ENCODE measurements at places on chromosomes 12 and 14. TPM values are rescaled to one million over a fixed set of nuclear protein-coding genes. Genes with fewer than 3 reads are reported as not detected.

GRCh38 chr12:42789808-42790760 is 200.5 kb upstream of the PRICKLE1 start:
- DNase-seq, result no peak

DNA sequence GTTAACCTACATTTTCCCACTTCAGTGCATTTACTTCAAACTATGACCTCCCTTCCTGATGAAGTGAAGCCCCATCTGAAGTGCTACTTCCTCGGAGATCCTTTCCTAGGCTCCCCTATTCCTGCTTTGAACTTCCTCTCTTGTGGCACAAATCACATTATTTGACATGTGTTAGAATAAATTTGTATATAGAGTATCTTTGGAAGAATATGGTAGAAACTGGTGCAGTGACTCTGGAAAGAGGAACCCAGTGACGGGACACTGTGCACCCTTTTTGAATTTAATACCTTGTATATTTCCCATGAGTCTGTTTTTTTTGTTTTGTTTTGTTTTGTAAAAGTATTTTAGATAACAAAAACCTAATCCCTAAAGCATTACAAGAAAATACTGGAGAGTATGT is 66.4 kb upstream of the SRSF5 start:
- no peak for DNase-seq

- peak; percentile 70 for DNase-seq
These were observed 5.5 kb upstream of the TC2N start for GRCh38 chr14:91872517-91873470.

DNA sequence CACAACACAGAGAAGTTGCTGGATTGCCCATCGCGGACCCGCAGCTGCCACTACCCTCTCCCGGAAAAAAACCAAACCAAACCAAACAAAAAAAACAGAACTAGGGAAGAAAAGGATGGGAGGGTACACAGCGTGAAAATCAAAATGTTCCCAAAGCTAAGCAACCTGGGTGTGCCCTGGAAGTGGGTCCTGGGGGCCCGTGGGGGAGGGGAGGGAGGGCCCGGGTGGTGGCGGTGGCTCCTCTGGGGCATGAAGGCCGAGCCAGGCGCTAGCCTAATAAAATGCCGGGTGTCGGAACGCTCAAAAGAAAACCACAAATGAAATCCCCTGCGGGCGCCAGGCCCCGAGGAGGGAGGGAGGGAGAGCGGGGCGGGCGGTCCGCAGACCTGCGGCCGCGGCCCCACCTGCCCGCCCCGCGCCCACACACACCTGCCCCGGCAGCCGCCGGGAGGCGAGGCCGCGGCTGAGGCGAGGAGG is 787 bp downstream of the HECTD4 start:
- DNase-seq, result peak; percentile 32

GRCh38 chr14:80847070-80847469 is 94.5 kb downstream of the CEP128 start:
- DNase-seq, result no peak

DNA sequence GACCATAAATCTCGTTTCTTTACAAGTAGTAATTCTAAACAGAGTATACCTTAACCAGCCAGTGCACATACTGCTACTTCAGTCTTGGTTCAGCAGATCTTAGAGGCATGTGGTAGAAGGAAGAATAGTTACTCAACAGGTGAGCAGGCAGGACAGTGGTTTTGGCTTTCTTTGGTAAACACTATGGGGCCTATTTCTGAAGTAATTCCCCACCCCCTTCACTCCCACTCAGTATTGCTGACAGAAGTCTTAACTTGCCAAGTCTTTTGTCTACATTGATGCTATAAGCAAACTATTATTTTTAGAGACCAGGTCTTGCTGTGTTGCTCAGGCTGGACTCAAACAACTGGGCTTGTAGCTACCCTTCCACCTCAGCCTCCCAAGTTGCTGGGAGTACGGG is 68.5 kb downstream of the FBXO34 start:
- DNase-seq, result no peak

- peak; percentile 55 for DNase-seq
These were observed 25.7 kb downstream of the RAB21 start for GRCh38 chr12:71780237-71780822.

DNA sequence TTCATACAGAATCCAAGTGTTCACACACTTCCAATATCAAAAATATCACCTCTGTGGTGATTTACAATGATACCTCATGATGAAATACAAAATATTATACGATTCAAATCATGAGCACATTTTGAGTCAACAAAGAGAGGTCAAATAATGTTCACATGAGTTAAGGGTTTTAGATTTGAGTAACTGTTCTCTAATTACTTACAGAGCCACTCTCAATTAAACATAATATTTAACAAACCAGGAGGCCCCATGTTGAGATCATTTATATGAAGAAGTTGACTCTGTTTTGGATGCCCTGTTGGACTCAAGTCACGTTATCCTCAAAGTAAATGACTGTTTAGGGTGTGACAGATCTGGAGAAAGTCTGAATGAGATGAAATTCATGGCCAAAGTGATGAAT is 53.5 kb downstream of the NUAK1 start:
- no peak for DNase-seq

- no peak for DNase-seq
These were observed 14.2 kb upstream of the OAS2 start for GRCh38 chr12:112964067-112964670.

GRCh38 chr14:85517114-85517688 is 12.7 kb upstream of the FLRT2 start:
- DNase-seq, result no peak

DNA sequence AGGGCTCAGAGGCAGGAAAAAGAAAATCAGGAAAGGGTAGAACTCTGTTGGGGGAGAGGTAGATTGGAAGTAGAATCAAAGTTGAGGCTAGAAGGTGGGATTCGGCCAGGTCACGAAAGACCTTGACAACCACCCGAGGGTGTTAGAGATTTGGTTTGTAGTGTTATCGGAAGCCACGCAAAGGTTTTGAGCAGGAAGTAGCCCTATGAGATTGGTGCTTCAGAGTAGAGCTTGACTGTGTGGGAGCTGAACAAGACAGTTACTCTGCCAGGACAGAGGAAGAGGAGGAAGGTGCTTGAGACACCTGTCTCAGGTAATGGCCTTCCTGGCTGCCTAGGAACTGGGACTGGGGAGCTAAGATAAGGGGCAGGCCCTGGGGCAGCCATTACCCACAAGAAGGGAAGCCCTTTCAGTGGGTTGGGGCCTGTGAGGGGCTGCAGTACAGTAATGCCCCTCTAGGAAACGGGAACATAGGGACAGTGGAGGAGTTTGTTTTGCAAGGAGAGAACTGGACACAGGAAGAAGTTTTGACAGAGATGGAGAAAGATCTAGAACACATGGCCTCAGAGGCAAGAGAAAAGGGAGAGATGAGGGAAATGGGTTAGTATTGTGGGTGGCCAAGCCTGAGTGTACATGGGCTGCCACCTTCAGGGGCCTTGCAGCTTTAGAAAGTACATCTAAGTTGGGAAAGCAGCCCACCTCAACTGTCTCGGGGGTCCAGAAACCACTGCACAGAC is 73.5 kb downstream of the RIN3 start:
- DNase-seq, result no peak

GRCh38 chr14:104239861-104240301 is 101.5 kb downstream of the KIF26A start:
- DNase-seq, result no peak

DNA sequence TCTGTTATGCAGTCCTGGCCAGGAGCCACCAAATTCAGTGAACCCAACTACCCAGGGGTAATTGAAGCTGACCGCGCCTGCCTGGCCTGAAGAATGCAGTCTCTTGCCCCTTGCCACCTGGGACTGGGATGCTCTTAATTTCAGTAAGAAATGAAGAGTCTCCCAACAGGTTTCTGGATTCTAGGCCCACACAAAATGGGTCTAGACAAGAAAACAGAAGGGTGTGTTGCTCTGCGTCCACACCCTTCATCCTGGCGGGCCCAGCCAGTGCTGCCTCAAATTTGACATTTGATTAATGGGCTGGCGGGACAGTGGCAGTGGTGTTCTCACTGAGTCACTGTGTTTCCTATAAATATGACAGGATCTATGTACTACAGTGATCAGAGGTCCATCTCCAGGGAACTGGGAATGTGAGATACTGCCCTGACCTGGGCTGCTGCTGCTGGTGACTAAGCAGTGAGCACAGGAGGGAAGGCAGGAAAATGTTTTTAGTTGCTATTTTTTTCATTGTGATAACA is 6.5 kb downstream of the TMEM253 start:
- DNase-seq, result no peak

DNA sequence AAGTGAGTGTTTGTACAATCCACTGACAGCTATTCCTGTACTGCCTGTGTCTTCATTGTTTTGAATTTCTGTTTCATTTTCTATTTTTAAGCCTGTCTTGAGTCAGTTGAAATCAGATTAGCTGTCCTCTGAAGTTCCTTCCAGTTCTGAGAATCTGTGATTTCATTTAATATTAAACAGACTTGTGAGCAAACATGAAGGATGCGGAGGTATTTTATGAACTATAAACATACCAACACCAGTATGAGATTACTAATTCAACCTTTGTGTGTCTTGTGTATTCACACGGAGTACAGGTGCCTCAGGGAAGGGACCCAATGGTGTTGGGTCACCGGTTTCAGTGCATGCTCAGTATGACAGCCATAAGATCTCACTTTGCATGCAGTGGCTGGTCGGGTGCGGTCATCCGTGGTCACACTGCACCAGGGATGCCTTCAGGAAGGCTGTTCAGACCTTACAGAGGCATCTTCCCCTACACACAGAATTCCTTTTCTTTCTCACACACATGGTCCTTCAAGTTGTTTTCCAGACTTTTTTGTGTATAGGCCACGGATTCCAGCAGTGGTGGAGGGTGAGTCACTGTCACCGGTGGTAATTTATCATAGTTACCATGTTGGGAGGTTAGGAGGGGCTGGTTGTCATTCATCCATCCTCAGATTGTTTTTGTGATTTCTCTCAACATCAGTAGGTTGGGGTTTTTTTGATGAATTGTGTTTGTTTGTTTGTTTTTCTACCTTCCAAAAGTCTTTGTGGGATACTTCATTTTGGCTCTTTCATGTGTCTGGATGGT is 103.0 kb upstream of the SFSWAP start:
- DNase-seq, result no peak

- no peak for DNase-seq
These were observed 92.7 kb upstream of the HECTD1 start for GRCh38 chr14:31300296-31300695.

- DNase-seq, result no peak
These were observed 38.3 kb upstream of the GRIP1 start for GRCh38 chr12:66717036-66717673.

- no peak for DNase-seq
These were observed 236.2 kb downstream of the KTN1 start for GRCh38 chr14:55816225-55816624.

DNA sequence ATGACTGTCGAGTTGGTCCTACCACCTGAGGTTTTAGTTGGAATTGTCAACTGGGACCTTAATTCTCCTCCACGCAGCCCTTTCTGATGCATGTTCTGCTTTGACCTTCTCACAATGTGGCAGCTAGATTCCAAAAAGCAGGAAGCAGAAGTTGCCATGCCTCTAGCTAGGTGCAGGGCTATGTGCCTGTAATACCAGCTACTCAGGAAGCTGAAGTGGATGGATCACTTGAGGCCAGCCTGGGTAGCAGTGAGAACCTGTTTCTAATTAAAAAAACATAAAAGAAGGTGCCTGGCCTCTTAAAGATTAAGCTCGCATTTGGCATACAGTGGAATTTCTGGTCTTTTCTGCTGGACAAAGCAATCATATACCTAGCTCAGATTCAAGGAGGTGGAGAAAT is 77.1 kb downstream of the FGD4 start:
- DNase-seq, result no peak

DNA sequence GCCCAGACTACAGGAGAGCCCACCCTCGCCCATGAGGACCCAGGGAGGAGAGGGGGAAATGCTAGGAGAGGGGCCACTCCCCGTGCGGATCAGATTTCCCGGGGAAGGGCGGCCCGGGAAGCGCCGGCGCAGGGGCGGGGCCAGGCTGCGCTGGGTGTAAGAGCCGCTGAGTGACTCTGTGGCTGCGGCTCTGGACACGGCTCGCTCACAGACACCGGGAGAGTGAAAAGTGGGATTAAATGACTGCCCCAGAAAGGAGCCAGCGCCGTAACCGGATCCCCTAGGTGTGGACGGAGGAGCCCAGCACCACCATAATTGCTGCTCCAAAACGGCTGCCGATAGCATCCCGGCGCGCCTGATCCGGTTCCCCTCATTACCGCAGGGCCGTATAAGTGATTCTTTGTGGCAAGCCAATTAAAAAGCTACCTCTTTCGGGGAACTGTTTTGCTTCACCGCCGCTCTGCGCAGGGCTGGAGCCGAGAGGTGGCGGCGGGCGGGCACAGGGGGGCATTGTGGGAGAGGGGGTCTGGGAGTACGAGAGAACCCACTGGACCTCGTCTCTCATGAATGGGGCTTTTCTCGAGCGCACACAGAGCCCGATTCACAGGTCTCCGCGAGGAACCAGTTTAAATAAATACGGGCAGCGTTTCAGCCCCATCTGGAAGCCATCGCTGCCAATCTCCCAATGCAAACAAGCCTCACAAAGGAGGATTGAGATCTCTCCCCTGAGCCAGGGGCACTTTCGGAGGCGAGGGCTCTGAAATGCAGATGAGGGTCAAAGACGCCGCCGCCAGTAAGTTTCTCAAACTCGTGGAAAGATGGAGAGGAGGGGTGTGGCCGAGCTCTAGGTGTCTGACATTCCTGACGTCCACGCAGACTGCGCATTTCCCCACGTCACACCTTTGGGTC is 2.5 kb downstream of the COL2A1 start:
- no peak for DNase-seq

DNA sequence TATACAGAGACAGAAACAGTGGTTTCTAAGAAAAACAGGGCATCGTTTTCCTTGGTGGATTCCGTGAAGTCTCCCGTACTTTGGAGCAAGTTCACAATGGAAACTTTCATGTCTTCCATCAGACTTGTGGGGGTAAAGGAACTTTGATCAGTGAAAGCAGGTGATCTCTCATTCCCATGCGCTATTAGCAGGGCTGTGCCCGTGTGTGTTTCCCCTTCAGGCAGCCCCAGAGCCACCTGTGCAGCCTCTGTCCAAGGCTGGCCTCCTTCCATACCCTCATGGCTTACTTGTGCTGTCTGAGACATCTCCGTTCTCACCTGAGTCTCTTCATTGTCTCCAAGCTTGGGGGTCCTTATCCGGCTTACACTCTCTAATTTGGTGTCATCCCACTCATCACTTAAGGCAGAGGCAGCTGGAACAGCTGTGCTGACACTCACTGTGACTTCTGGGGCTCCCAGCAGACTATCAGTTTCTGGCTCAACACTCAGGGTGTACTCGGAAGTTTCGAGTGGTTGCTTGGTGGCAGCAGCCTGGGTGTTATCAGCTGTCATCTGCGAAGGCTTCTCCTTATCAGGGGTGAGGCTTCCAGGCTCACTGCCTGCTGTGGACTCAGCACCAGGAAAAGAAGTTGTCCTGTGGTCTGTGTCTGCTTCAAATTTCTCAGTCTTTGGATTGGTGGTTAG is 13.8 kb downstream of the ARMH4 start:
- no peak for DNase-seq

DNA sequence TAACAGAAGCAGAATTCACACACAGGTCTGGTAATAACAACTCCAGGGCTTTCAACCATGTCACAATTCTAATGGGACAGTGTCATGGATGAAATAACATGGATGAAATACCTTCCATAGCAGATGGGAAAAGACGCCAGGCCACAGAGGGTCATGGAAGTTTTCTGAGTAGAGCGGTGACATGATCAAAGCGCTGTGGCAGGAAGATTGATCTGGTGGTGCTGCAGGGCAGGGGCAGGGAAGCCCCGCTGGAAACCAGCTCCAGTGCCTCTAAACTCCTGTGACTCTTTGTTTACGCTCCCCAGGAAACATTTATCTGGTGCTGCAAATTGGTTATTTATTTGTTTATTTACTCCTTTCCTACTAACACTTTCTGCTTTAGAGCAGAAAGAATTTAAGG is 108.3 kb upstream of the HMGA2 start:
- DNase-seq, result no peak

The GALNT8 gene
- total RNA-seq, result 0.85 TPM

The NYNRIN gene
- 0.23 TPM for total RNA-seq

The NCOR2 gene
- total RNA-seq, result 96.4 TPM

The SUSD6 gene
- total RNA-seq, result 45.0 TPM

The NPFF gene
- not detected for total RNA-seq

Data from activated CD4-positive, alpha-beta T cell treated with anti-CD3 and anti-CD28 coated beads, Interleukin-2, amount 10 ng/mL, durations not matched to agents 7 days and 5 days (primary cell).